ENCODE measurements at places on chromosomes 6 and 20. TPM values are rescaled to one million over a fixed set of nuclear protein-coding genes. Genes with fewer than 3 reads are reported as not detected.

- DNase-seq = no peak
Measured at GRCh38 chr6:31614684-31615578, at the start of gene AIF1. Gene AIF1 (plus strand): TSS chr6:31615234. CDS start chr6:31615330, 96 bp downstream.

DNA sequence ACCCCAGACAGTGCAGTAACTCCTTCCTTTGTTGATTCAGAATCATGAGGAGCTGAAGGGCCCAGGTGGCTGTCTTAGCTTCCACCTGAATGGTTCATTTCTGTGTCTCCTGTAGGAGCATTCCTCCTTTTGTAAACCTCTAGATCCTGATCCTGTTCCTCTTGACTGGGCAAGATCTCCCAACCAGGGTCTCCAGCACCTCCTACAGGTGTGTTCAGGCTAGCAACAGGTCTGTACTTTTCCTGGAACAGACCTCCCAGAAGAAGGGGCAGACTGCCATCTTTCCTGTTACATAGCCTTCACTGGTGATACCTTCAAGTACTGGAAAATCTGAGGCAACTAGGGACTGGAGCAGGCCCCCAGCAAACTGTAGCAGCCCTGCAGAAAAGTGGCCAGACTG is 35.2 kb downstream of the HLA-B start:
- DNase-seq = no peak

DNA sequence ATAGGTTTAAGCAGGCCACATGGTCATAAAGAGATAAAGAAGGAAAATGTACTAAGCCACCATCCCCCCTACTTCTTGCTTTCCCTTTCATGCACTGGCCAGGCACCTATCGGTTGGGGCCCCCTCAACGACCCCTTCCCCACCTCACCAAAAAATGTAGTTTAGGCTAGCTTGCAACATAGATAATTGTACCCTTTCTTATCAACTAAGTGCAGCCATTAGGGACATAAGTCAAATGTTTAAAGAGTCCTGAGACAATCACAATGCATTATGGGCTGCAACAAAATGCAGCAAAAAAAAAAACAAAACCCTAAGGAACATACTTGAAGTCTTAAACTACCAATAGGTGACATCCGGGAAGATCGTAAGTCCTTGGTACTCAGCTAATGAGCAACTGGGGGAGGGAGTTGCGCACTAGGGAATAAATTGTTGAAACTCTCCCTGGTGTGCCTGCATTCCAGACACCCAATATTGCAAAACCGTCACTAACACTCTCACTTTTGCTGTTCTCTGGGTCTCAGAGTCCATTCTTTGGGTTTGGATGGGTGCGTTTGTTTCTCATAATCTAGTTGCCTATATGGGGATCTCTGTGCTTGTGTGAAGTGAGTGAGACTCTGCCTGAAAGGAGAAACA is 12.4 kb upstream of the HLA-G start:
- no peak for DNase-seq

- DNase-seq = no peak
Measured at GRCh38 chr20:58784321-58785074, 66.2 kb downstream of the GNAS-AS1 start.

GRCh38 chr6:132693478-132693877 is 20.4 kb downstream of the VNN1 start:
- DNase-seq = peak; percentile 26

DNA sequence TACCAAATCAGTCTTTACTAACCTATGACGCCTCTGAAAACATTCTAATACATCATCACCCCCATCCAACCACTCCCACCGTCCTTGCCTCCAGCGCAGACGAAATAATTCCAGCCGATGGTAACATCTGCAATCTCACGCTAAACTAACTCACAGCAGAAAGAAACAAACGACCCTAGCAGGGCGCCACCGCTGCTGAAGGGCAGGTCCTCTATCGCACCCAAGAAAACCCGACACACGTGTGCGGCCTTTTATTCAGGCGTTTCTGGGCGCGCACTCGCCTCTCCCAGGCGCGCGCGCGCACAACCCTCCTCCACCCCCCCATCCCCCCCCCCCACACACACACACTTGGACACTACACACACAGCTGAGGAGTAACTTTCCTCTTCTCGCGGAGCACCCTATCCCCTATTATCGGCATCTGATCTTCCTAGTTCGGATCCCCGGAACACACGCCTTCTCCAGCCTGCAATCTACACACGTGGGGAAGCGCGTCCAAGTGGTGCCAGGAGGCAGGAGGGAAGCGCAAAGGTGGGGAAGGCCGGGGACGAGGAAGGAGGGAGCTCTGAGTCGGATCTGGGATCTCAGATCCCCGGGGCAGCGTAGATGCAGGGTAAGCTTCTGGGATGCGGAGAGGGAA is 1.4 kb downstream of the GFOD1 start:
- peak; percentile 53 for DNase-seq

DNA sequence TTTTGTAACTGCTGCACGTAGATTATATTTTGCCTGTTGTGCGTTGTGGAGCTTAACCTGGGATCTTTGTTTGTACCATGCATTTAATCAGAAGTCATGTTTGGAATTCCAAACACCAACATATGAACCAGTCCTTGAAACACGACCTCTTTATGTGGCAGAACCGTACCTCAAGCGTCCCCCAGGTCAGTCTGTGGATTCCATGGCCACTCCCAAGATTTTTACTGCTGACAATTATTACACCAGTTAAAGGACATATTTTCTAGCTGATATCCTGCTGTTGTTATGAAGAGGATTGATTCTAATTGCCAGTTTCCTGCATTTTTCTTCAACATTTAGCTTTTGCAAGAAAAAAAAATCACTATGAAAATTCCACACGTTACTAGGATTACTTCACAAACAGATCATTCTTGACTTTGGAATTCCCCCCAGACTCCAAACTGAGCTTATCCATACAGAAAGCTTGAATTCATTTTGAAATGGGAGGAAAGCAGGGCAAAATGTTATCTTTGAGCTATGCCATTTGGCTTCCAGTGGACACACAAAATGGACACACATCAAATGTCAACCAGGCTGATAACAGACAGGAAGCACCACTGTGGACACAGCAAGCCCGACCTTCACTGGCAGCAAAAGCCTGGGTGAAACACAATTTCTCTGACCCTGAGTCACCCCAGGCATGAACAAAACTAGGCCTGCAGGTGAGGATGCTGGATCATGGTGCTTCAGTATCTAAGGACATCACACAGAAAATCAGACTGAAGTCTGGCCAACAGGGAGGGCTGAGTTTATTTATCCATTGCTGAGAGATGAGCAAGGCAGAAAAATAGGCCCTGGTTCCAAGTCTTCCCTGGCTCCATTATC is 542.9 kb upstream of the JAG1 start:
- DNase-seq = peak; percentile 94

GRCh38 chr20:57097245-57097915 is 169.1 kb downstream of the BMP7 start:
- DNase-seq = no peak

- DNase-seq = no peak
Measured at GRCh38 chr20:46575937-46576461, 25.5 kb upstream of the OCSTAMP start.

LTB gene
- 6.4 TPM for total RNA-seq

TRIM10 gene
- total RNA-seq = not detected

HNF4A gene
- total RNA-seq = not detected

DNA sequence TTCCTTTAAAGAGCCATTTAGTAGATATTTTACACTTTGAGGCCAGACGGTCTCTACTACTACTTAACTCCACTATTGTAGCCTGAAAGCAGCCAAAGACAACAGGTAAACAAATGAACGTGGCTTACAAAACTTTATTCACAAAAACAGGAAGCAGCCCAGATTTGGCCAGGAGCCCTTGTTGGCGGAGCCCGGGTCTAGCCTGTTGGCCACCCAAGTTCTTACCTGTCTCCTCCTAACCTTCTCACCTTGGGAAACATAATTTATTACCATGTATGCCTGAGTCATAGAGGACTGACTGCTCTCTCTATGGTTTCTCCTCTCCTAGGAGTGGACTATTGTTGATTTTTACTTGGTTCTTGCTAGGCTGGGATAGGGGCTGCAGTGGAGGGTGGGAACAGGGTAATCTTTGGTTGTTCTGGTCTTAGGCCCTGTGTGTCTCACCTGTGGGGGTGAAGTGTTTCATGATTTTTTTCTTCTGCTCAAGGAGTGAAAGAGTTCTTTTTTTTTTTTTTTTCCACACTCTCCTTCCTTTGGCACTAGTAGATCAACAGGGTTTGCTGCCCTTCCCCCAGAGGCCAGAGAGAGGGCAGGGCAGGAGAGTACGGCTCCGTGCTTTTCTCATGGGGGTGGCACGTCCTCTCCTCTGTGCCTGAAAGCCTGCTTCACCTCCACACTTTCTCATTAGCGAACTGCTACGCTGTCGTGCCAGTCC is 90.0 kb downstream of the RPP40 start:
- peak; percentile 10 for DNase-seq

GRCh38 chr6:140993515-140993914 is 1139.2 kb upstream of the GJE1 start:
- DNase-seq = no peak

NR2E1 gene
- not detected for total RNA-seq

GRCh38 chr6:168403370-168404005 is 37.5 kb upstream of the SMOC2 start:
- no peak for DNase-seq

- no peak for DNase-seq
Measured at GRCh38 chr6:19719691-19720128, 117.5 kb upstream of the ID4 start.

LINC00237 gene
- under 0.01 TPM for total RNA-seq

- DNase-seq = no peak
Measured at GRCh38 chr6:167546611-167547327, 221.9 kb downstream of the TTLL2 start.

DNA sequence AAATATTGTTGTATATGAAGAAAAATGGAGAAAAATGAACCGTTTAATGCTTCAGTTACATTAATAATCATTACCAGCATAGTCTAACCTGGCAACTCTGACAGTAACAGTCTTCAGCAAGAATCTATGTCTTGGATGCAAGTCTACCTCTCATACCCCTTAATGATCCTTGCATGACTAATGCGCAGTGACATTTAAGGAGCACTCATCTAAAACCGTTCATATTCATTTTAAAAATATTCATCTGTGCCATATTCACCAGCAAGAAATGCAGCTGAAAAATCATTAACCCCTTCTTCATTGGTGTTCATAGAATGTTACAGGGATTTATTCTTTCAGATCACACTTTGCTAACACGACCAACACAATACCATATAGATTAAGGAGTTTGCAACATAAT is 227.2 kb upstream of the ASCC3 start:
- no peak for DNase-seq

- no peak for DNase-seq
Measured at GRCh38 chr6:71886184-71887005, at the start of gene RIMS1. Gene RIMS1 (plus strand): TSS chr6:71886550. CDS start chr6:71887024, 474 bp downstream.

DNA sequence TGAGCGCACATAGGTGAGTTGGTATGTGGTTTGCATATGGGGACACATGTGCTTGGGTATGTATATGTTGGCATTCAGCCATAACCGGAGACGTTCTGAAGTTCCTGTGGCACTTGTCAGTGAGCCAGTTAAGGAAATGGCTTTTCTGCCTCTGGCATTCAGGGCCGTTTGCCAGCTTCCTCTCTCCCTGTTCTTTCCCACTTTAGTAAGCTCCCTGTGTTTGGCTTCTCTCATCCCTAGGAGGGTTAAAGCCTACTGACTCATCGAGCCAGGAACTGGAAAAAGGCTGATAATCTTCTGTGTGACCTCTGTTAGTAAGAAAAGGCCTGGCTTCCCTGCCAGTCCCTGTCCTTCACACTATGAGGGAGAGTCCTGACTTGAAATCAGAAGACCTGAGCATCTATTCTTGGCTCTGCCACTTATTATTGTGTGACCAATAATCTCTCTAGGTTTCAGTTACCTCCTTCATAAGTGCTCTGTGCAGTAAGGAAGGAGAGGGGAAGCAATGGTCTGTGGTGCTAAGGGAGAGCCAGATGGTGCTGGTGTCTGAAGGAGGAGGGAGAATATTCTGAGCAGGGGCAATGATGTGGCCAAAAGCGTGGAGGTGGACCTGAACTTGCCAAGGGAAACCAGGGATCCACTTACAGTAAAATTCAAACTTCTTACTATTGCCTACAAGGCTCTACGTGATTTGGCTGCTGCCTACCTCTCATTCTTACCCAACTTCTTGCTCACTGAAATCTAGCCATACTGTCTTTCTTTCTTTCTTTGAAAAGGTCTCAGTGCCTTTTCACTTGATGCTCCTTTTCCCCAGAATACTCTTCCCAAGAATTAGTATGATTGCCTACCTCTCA is 31.4 kb downstream of the ACSS2 start:
- DNase-seq = peak; percentile 70

DNA sequence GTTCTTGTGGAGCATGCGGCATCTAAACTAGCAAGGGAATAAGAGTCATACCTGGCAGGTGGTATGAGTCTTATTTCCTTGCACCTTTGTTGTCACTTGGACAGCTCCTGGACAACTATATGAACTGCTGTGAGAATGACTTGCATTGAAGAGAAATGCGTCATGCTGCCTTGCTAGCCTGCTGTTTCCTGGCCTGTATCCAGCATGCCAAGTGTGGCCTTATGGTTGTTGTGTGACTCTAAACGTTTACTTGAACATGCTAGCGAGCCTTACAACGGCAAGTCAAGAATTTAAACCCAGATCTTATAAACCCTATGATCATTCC is 90.4 kb downstream of the CEP162 start:
- DNase-seq = no peak

GRCh38 chr6:144283646-144284477 is 1.3 kb upstream of the UTRN start:
- DNase-seq = peak; percentile 52

- no peak for DNase-seq
Measured at GRCh38 chr6:32761072-32761471, 2.3 kb downstream of the HLA-DQB2 start.

- DNase-seq = no peak
Measured at GRCh38 chr6:113654396-113654795, 202.7 kb upstream of the MARCKS start.

DNA sequence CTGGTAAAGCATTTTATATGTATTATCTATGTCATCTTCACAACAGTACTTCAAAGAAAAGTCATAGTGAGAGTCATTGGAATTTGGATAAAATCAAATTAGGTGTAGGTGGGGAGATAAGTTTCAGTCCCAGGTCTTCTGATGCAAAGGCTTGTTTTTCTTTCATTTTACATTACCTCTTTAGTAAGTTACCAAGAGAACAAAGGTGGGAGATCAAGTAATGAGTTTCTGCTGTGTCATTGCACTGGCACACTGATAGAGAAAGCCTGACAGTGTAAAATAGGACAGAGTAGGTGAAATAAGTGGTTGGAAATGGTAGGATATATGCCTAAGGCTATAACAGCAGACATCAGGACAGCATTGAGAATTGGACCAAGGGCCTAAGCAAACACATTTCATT is 250.4 kb downstream of the NKAIN2 start:
- DNase-seq = no peak

DNA sequence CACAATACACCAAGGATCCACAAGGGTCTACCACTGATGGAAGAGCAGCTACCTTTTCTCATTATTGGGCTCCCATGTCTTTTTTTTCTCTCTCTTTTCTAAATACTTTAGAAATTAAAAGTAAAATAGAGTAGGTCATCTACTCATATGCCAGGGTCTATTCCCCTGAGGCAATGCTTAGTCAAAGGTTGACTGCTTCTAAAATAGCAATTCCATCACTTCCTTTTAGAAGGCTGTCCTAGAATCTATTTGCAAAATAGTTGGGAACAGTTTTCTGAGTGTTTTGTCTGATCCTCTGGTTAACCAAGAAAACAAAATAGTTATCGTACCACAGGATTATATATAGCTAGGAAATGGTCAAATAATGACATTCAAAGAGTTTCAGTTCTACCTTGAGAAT is 174.1 kb downstream of the COL21A1 start:
- peak; percentile 27 for DNase-seq

GRCh38 chr6:159099961-159100360 is 55.2 kb upstream of the TAGAP start:
- no peak for DNase-seq
